Panc1 (cell line): ENCODE measurements at places on chromosomes 7 and 10.

DNA sequence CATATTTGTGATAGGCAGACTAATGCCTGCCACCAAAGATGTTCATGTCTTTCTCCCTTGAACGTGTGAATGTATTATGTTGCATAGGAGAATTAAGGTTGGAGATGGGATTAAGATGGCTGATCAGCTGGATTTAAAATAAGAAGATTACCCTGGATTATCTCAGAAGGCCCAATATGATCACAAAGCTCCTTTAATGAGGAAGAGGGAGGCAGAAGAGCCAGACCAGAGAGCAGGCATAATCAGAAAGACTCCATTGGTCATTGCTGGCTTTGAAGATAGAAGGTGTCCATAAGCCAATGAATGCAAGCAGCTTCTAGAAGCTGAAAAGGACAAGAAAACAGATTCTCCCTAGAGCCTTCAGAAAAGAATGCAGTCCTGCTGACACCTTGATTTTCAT, 410.3 kb downstream of the GRM8 start:
- DNase-seq, result no peak

DNA sequence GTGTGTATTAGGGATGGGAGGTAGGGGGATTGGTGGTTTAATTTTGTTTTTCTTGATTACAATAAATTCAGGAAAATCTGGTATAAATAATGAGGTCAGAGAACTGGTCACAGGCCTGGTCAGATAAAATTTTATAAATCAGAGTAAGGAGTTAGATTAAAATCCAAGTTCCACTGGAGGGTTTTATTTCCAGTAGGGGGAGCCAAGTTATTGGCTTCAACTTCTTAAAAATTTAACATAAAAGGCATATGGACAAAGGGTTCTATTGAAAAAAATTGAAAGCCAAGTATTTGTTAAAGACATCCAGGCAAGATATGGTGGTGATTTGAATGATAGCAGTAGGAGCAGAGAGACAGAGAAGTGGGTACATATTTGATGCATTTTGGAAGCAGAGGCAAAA, 763.3 kb downstream of the SORCS1 start:
- no peak for DNase-seq

- DNase-seq, result no peak
Measured at GRCh38 chr10:111211706-111212105, 134.9 kb downstream of the ADRA2A start.

GRCh38 chr7:126700807-126701604, 551.7 kb downstream of the GRM8 start:
- DNase-seq, result peak; percentile 94

DNA sequence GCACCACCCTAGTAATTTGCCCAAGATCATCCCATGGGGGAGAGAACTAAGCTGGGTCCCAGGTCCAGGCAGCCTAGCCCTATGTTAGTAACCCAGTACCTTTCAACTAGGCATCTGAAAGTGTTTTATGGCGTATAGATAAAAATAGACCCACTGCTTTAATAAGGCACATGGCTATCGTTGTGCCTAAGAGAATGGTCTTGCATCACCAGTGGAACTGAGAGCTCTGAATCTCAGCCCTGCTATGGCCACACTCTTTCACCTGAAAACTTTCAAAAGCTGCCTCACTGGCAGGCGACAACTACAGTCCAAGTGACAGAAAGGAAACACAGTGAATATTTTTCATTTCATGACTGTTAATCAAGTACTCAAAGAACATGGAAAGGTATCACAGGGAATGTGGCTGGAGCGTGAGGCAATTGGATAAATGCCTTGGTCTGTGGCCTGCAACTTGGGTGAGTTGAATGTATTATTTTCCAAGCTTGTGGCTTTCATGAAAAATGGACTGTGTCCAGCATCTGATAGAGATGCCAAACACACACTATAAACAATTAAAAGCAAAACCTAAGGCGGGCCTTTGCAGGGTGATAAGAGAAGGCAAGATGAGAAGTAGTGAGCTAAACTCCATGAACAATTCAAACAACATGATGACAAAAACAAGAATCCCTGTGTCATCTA, 18.0 kb upstream of the SFMBT2 start:
- DNase-seq, result no peak

- no peak for DNase-seq
Measured at GRCh38 chr10:79137826-79138225, 69.1 kb downstream of the ZMIZ1 start.

DNA sequence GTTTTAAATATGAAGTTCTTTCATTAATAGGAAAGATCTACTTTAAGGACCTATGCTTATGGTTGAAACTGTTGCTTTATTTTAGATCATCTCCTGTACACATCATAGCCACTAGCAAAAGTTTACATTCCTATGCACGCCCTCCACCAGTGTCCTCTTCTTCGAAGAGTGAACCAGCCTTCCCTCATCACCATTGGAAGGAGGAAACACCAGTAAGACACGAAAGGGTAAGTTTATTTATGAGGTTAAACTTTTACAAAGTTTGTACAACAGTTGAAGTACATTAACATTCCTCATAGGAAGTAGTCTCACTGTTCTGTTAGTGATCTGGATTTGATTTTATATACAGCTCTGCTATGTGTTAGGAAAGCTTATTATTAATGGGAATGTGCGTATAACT, 16.9 kb downstream of the HBP1 start:
- DNase-seq, result no peak

- DNase-seq, result no peak
Measured at GRCh38 chr7:24730018-24730369, 27.3 kb downstream of the GSDME start.

DNA sequence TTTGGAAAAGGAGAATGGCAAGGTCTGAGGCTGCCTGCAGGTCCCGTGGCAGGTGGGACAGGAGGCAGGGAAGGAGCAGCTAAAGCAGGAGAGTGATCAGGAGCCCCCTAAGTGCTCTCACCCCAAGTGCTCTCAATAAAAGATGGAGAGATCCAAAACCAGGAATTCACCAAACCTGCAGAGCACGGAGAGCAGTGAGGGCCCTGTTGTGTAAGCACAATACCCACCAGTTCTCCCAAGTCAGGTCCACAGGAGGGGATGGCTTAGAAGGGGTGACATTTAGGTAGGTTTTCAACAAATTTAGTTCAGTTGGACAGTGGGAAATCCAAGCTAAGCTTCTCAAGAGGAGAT, 40.8 kb downstream of the GNA12 start:
- no peak for DNase-seq

- no peak for DNase-seq
Measured at GRCh38 chr10:79413196-79413595, 32.2 kb downstream of the ZCCHC24 start.

- DNase-seq, result no peak
Measured at GRCh38 chr7:130831817-130832481, 97.9 kb upstream of the KLF14 start.

- DNase-seq, result no peak
Measured at GRCh38 chr10:21327289-21327993, 198.0 kb downstream of the SKIDA1 start.

DNA sequence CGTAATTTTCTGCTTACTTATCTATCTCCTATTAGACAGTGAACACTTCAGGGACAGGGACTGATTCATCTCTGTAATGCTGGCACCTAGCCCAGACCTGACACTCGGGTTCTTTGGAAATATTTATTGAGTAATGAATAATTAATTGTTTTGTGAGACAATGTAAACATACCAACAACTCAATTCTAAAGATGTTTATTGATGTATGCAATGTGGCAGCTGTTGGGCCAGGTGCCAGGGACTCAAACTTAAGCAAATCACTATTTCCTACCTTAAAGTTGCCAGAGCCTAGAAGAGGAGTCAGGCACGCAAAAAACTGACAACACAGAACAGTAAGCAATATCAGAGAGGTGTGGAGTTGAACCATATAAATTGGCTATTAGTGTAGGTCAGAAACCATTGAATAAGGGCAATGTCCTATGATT, 63.6 kb upstream of the BMPER start:
- no peak for DNase-seq

DNA sequence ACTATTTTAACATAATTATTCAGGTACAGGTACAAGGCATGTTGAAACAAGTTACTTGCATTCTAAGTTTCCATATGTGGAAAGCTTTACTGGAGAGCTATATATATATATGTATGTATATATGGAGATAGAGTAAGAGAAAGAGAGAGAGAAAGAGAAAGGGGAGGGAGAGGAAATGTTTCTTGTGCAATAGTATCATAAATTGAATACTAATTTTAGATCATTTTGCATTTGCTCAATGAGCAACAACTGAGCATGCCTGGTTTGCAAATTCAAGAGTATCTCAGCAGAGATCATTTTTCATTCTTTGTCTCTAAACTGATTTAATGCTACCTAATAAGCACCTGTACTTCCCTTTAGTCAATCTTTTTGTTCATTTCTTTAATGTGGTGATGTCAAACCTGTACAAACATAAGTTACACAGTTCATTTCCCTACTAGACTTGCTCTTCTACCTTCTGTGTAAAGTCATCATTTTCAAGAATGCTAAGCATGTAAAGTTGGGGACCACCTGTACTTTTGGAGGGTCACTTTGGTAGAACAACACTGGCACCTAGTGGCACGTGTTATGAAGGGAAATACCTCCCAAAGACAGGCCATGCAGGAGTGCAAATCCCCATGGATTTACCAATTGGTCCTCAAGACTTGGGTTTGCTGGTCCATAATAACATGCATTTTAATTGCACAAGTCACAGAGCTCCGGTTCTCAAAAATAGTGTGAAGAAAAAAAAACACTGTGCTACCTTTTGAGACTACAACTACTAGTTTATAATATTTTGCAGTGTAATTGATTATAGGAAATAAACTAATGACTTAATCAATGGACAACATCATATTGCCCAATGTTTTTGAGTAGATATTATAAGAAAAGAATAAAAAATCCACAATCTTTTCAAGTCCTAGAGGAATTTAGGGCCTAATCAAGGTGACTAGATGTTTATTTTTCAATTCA, 431.2 kb upstream of the IGFBP3 start:
- DNase-seq, result peak; percentile 43

GRCh38 chr10:117162093-117163060, 24.3 kb upstream of the VAX1 start:
- no peak for DNase-seq

GRCh38 chr10:130499541-130499940, 363.4 kb downstream of the GLRX3 start:
- DNase-seq, result no peak

DNA sequence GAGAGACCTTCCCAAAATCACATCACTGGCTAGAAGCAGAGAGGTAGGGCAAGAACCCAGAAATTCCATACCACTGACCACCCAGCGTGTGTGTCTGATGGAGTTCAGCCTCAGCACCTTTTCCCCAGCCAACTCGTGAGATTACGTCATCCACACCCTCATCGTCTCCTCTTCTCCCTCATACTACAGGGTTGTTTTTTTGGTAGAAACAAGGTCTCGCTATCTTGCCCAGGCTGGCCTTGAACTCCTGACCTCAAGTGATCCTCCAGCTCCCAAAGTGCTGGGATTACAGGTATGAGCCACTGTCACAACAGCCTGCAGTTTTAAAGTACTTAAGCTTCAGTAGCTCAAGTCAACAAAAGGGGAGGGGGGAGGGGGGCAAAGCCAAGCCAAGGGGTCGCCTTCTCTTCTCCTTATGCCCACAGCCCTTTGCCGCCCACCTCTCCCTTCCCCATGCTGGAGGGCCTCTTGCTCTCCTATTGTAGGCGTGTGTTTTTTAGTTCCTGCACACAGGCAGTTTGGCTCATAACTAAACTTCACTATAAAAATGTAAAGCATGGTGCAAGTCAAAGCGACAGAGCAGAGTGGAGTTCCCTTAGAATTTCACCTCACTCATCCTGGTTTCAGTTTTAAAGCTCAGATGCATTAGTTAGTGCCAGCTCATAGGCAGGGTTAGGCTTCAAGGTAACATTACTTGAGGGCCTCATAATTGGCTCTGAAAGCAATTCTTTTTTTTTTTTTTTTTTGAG, 5.2 kb upstream of the PRDX3 start:
- DNase-seq, result no peak

DNA sequence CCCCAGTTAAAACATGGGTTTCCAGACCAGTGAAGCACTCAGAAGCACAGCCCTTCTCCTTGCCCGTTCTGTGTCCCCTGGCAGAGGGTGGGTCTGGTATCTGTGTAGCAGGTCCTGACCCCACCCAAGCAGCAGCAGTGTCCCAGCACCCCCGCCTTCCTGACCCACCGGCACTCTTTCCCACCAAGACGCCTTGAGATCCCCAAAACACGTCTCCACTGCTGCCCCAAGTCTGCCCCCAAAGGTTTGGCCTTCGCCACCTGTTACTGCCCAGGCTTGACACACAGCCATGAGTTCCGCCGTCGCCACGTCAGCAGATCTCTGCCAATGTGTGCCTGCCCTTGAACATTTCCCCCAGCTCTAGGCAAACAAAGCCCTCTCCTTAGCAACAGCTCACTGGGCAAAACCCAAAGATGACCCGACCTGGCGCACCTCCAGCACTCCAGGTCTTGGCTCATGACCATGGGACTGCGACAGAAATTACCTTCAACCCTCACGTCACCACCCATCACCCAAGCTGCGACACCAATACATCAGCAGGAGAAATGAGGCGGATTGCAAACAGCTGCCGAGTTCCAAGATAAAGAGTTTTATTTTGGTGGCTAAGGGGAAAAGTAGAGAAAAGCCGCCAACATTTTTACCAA, 75.6 kb downstream of the CTBP2 start:
- DNase-seq, result peak; percentile 85

DNA sequence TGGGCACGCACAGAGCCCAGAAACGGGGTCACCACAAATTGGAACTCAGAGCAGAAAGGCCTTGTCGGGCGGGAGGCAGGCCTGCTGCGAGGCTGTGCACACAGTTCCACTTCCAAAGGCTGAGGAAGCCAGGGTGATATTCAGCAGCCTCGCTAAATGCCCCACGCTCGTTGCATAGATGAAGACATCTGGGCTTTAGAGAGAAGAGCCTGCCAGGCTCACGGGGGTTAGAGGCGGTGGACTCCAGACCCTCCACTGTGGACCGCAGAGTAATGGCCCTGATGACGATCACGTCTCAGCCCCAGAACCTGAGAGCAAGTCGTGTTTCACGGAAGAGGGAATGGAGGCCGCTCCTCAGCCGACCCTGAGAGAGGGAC, 104.2 kb downstream of the DNAJB6 start:
- DNase-seq, result no peak

GRCh38 chr10:127937915-127938463, 31.1 kb downstream of the PTPRE start:
- DNase-seq, result no peak
